ENCODE measurements at places on chromosomes 12 and 14.

GRCh38 chr12:32139064-32139421 lies 32.4 kb downstream of the BICD1 start:
- no peak for DNase-seq

- DNase-seq = no peak
These were observed 24.7 kb downstream of the DDHD1 start for GRCh38 chr14:53128303-53129028.

- DNase-seq = peak; percentile 83
These were observed 44.7 kb upstream of the FBRSL1 start for GRCh38 chr12:132444957-132445883.

GRCh38 chr12:1970331-1970900 lies 33.8 kb downstream of the DCP1B start:
- no peak for DNase-seq

- DNase-seq = no peak
These were observed 335.3 kb downstream of the NPAS3 start for GRCh38 chr14:33273978-33274377.

GRCh38 chr14:89720741-89721729 lies 233.5 kb downstream of the EFCAB11 start:
- no peak for DNase-seq

DNA sequence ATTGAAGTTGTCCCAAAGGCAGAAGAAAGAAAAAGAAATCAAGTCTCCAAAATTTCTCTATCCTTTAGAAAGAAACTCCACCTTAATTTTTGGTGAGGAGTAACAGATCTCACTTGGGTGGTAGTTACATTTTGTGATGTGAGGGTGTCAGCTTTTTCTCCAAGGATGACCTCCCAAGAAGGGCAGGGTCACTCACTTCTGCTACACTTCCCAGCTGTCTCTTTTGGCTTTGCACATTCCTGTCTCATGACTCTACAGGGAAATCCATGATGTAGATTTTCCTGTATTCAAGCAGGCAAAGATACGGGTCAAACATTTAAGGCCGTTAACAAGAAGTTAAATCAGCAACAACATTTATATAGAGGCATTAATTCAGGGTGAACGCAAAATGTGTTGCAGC lies 1016.4 kb downstream of the NRXN3 start:
- DNase-seq = no peak

GRCh38 chr12:118402251-118402650 lies 25.9 kb downstream of the SUDS3 start:
- DNase-seq = no peak

DNA sequence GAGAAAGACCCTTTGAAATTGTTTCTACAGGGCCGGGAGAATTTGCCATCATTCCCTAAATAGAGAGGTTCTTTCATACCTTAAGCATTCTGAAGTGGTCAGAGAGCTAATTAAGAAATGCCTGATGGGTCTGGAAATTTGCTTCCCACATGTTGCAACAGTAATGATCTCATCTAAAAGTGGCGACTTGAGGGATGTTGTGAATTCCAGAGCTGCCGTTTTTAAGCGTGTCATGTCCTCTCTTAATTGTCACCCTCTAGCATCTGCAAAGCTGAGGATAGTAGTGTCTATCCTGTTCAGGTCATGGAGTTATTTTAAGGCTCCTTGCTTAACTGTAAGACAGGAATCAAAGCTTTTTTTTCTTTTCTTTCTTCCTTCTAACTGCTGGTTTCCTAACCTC lies 60.4 kb downstream of the FOS start:
- no peak for DNase-seq

GRCh38 chr12:11961686-11962085 lies 109.1 kb upstream of the BCL2L14 start:
- no peak for DNase-seq

DNA sequence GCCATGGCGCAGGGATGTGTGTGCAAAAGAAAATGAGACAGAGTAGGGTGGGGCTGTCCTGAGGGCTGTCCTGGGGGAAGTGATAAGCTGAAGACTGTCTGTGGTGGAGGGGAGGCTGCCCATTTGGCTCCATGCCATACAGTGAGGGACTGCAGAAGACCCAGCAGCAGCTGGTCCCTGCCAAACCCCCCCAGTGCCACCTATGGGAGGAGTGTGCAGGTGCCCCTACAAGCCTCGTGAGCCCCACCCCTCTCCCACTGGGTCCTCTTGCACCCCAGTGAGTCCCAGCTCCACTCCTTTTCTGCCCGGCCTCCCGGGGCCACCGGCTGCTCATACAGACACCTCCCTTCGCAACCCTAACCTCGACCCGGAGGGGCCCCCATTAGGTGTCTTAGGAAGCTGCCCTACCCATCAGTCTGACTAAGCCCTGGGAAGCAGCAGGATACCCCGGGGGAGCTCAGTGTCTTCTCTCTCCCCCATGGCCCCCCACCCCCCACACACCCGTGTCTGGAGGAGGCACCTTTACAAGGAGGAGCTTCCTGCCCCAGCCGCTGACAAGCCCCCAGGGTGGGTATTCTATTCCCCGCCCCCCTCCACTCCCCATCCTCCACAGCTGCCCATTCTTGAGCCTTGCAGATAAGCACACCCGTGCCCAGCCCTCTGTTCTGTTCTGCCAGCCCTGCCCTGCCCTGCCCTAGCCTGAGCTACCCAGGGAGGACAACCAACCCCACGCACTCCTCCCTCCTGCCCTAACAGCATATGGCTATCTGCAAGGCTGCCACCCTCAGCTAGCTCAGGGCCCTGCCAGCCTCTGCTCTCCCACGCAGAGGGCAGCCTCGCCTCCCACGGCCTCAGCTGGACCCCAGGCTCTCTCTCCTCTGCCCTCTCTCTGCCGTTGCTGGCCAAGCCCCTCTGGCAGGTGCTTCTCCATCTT lies 41.9 kb downstream of the SLC6A12 start:
- no peak for DNase-seq

GRCh38 chr14:54512393-54512792 lies 2.7 kb downstream of the CGRRF1 start:
- no peak for DNase-seq

GRCh38 chr12:131379738-131380137 lies 331.2 kb upstream of the SFSWAP start:
- DNase-seq = no peak

GRCh38 chr14:72598306-72598705 lies 295.6 kb downstream of the DPF3 start:
- DNase-seq = no peak

DNA sequence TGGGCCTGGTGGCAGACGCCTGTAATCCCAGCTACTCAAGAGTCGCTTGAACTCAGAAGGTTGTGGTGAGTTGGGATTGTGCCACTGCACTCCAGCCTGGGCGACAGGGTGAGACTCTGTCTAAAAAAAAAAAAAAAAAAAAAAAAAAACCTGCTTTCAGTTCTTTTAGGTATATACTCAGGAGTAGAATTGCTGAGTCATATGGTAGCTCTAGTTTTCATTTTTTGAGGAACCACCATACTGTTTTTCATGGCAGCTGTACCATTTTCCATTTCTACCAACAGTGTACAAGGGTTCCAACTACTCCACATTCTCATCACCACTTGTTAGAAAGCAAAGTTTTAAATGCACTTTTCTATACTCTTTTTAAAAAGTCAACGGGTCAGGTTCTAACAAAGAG lies 119.8 kb downstream of the DPF3 start:
- no peak for DNase-seq

- no peak for DNase-seq
These were observed 210.1 kb downstream of the SLC41A2 start for GRCh38 chr12:104747955-104748354.

GRCh38 chr12:92876496-92876895 lies 52.6 kb downstream of the EEA1 start:
- no peak for DNase-seq

DNA sequence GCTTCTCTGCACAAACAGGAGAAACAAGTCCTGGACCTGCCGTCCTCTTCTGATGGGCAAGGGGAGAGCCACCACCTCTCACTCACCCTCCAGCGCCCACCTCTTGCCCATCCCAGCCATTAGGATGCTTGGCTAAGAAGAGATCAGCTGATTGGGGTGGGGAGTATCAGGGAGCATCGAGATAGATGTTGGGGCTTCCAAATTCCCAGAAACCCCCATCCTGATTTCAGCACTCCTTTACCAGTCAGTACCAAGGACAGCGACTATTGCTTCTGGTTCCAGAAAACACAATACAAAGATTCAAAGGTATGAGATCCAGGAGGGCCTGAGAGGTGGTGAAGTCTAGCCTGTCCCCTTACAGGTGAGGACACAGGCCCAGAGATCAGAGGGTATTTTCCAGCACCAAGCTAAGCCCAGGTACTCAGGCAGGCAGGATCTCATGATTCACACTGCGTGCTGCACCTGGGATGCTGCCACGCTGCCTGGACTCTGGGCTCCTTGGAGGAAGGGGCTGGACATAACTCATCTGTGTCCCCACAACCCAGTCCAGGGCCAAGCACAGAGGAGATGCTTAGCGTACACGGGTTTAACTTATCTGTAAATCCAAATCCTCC lies 76.6 kb downstream of the TUNAR start:
- DNase-seq = no peak

DNA sequence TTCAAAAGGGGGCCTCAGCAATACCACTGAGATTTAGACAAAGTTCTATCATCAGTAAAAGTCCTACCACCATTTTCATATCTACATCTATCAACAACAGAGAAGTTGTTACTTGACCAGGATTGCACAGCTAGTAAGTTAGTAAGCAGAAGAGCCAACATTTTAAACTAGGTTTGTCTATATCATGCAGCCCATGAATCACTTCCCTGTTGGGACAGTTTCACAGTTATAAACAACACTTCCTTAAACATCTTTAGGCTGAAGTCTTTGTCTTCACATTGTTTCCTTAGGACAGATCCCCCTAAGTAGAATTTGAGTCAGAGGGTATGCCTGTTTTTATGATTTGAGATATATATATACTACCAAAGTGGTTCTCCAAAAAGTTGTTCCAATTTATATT lies 68.5 kb downstream of the DAO start:
- no peak for DNase-seq

DNA sequence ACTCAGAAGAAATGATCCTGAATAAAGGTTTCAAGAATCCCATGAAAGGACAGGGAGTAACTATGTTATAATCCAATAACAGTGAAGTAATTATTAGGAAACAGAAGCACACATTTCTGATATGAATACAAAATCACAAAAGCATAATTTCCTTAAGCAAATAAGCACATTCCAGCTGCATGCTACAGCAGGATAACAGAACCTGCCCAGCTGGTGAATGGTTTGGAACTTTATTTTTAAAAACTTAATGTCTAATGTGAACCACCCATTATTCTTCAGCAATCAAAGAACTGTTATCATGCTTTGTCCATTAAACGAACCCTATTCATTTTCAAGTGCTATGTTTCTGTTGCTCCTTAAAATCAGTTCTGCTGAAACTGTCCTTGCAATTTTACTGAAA lies 13.4 kb downstream of the SPTLC2 start:
- DNase-seq = no peak

DNA sequence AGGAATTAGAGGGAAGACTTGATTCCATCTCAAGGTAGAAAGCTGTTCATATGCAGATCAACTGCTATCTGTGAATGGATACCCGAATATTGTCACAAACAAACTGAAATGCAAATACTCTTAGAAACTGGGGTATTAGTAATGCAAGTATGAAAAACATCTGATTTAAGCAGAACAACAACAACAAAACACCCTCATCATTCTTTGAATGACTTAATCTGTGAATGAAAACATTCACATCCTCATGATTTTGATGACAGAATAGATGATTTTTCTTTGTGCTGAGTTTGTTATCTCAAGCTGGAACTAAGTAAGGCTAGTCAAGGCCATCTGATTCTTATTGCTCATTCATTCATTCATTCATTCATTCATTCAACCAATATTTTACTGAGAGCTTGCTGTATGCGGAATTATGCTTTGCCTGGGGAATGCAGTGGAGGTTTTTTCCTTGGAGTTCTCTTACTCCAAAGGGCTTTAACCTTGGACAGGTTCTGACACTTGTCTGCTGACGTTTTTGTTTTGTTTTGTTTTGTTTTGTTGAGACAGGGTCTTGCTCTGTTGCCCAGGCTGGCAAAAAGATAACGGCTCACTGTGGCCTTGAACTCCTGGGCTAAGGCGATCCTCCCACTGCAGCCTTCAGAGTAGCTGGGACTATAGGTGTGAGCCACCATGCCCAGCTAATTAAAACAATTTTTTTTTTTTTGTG lies 23.3 kb downstream of the OR10G3 start:
- DNase-seq = no peak

DNA sequence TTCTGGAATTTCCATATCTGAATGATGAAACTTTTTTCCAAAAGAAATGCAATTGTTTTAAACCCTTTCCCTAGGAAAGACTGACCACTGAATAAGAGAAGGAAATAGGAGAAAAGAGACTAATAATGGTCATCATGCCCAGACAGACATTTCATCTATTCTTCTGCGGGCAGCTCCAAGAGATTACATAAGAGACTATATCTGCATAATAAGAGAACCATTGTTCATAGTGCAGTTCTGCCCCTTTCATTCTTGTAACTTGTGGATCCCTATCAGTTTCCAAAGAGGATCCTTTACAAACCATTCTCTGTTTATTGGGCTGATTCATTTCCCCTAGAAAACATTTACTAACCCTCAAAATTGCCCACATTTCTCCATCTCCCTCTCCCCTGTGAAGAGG lies 197.8 kb downstream of the FSCB start:
- no peak for DNase-seq

GRCh38 chr14:61258985-61259384 lies 22.2 kb downstream of the TMEM30B start:
- no peak for DNase-seq

GRCh38 chr14:96146131-96146771 lies 58.4 kb upstream of the BDKRB2 start:
- DNase-seq = no peak

- no peak for DNase-seq
These were observed 1042.2 kb downstream of the BCL11B start for GRCh38 chr14:98229656-98230366.

- no peak for DNase-seq
These were observed 11.2 kb upstream of the SH2B3 start for GRCh38 chr12:111394480-111394879.

GRCh38 chr12:70643939-70644338 lies 6.7 kb upstream of the PTPRB start:
- DNase-seq = no peak

DNA sequence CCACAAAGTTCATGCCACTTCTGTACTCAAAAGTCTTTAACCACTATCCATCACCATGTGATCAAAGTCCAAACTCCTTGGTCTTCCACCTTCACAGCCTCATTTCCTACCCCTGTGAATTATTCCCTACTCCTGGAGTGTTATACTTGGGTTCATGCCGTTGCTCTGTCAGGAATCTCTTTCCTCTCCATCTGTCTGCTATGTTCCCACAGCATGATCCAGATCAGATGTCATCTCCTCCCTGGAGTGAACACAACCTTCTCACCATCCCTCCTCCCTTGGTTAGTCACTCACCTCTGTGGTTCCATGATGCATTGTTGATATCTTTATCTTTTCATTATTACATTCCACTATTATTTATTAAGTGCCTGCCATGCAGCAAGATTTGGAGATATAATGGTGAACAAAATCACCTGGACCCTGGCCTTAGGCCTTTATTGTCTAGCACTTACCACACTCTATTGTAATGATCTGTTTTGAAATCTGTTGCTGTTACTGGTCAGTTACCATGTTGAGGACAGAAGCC lies 22.4 kb downstream of the LACRT start:
- DNase-seq = no peak

GRCh38 chr12:87051621-87052020 lies 795.4 kb upstream of the MGAT4C start:
- DNase-seq = no peak

Data from stimulated activated CD4-positive, alpha-beta T cell treated with anti-CD3 and anti-CD28 coated beads, Interleukin-15, amount 100 ng/mL, for 48 hours (primary cell).